ENCODE measurements at places on chromosomes 4 and X.

DNA sequence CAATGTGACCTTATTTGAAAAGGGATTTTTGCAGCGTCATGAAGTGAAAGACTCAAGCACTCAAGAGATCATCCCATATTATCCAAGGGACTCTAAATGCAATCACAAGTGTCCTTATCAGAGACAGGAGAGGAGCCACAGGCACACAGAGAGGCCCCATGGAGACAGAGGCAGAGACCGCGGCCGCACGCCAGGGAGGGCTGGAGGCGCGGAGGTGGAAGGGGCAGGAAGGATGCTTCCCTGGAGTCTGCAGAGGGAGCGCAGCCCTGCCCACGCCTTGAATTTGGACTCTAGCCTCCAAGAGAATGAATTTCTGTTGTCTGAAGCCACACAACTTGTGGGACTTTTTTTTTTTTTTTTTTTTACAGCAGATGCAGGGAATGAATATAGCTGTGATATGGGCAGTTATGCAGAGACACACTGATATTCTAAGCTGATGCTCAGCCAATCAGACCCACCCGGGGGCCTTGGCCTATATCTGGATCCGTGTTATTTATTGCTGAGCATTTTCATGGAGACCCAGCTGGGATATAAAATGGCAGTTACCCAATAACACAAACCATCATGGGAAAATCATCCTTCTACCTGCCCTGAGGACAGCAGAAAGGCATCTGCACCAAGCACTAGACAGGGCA, 244.8 kb upstream of the PSAPL1 start:
- no peak for DNase-seq

DNA sequence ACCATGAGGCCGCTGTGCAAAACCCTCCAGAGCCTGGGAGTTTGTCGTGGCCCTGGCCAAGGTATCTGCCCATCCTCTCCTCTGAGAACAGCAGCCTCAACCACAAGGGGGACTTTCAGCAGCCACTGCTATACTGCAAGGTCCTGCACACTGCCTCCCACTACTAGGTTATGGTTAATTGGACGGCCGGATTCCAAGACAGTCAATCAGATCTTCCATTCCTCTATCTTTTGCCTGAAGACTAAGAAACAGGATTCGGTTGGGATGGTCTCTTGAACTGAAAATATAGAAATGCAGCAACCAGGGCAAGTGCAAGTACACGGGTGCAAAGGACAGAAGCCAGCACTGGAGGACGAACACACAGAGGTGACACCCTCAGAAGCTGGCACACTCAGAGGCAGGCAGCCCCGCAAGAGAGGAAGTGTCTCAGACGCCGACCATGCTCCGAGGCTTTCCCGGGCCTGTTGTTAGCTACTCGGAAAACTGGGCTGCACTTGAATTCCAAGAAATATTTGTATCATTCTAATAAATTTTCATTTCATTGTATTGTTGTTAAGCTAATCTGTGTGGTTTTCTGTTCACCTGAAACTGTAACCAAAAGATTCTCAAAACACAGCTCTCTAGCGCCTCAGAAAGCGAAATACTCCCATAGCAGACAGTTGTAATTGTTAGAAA, 63.3 kb downstream of the AFAP1 start:
- DNase-seq, result no peak

- no peak for DNase-seq
These were observed 17.7 kb downstream of the COL4A6 start for GRCh38 chrX:108420481-108420880.

DNA sequence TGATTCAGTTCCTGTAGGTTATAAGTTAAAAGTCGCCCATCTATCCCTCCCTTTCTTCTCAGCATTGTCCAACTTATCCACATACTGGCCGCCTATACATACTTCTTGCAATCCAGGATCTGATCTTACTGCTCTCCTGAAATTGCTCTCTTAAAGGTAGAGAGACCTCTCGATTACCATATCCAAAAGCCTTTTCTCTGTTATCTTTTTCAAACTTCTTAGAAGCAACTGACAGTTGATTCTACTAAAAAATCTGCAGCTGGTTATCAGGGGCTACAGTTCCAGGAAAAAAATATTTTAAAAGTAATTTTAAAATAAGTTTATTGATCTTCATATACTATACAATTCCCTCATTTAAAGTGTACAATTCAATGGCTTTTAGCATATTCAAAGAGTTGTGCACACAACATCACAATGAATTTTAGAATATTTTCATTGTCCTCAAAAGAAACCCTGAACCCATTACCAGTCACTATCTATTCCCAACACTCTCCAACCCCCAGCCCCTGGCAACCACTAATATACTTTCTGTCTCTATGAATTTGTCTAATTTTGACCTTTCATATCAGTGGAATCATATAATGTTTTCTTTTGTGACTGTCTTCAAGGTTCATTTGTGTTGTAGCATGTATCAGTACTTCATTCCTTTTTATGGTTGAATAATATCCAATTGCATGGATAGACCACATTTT, 102.0 kb downstream of the HDAC8 start:
- DNase-seq, result no peak

DNA sequence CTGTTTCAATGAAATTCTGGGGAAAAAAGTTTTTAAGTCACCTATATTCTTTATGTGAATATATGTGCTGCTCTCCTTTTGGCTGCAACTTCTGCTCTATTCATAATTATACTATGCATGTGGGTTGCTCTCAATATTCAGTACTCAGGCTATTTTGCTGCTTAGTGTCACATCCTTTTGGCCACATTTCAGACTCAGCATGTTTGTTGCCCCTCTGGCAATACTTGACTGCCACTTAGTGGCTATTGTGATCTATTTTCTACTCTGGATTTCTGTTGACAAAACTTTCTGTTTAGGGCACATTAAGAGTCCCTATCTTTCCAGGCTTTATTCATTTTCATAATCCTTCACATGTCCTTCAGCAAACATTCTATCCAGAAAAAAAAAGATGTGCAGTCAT, 15.8 kb upstream of the CT45A1 start:
- DNase-seq, result no peak

DNA sequence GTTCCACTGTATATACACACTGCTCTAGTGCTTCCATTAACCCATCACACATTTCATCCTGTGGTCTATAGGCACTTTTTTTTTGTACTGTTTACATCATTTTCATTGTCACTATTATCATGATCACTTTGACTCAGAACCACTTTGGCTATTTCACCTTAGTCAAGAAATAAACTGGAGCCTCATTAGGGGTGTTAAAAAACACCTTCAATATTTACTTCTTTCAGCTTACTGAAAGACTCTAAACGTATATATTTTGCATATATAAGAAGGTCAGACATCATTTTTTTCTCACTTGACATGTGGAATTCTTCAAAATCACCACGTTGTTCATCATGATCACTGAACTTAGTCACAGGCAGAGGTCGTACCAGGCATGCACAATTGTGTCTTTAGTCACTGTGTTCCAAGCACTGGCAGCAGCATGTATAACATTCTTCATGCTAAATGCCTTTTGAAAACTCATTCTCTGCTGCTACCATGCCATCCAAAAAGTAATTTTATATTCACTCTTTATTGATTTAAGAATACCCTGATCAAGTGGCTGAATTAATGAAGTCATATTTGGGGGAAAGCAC, 229.2 kb upstream of the ARSJ start:
- no peak for DNase-seq

DNA sequence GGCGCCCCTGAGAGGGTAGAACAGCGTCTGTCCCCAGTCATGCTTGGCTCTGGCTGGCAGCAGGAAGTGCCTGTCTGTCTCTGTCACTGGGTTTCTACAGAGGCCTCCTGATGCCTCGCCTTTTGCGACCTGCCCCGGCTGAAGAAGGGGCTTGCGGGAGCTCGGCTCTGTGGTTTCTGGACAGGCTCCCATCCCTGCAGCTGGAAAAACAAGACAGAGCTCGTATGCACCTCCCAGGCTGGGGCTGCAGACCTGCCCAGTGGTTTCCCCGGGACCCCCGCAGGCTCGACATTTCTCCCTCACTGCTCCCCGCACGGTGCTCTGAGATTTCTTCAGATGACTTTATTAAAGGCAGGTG, 57.0 kb upstream of the SORCS2 start:
- peak; percentile 38 for DNase-seq

DNA sequence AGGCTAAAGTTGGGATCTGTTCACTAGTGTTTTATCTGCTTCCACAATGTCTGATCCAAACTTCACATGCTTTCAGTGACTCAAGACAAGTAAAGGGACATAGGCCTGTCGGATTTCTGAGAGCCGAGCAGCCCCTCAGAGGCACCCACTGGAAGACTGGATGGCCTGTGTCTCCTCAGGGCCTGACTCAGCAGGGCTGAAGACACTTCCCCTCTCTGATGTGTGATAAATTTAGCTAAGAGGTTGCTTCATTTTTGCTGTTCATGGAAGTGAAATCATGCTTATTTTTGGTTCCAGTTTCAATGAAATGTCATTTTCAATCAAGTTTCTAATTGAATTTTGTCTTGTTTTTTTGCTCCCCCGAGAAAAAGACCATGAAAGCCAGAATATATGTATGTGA, 93.7 kb downstream of the MXRA5 start:
- DNase-seq, result no peak

DNA sequence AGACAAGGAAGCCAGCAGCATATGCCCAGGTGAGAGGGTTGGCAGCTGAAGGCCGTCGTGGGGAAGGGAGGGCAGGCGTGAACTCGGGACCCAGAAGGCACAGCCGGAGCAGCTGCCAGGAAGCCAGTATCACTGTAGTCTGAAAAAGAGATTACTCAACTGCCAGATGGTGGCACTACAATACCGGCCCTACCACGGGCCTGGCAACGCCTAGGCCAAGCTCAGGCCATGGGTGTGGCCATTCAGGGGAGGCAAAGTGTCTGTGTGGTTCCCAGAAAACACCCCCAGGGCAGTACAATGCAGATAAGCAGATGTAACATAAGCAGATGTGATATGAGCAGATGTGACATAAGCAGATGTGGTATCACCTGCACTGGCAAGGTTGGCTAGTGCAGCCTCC, 236.0 kb downstream of the AFAP1 start:
- DNase-seq, result no peak

DNA sequence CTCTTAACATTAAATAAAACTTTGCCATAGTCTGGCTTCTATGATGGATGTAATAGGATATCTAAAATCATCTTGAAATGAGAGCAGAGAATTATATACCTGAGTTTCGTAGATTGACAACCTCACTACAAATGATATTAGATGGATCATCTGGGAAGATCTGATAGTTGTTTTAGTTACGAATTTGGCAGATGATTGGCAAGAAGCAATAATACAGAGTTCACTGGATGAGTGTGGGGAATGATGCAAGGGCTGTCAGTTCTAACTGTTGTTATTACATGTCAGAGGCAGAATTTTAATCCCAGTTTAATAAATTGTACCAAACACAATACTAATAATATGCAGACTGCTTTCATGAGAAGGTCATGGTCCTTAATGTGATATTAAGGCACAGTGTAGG, 585.2 kb downstream of the TRAM1L1 start:
- no peak for DNase-seq

DNA sequence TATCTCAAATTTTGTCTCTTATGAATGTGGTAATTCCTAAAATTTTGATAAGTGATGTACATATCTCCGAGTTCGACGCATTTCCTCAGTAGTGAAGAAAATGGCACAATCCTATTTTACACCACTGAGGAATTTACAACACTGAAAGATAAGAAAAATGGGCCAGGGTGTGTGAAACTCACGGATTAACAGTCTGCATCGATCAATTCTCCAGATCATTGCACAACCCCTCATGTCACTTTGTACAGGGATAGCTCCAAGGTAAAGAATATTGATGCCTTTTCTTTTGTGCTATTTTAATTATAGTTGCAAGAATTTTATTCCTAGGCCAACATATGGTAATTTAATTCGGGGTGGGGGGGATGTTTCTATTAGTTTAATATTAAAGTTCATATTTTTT, 268.7 kb upstream of the VCX3A start:
- DNase-seq, result no peak

GRCh38 chrX:120727911-120728310, 98.1 kb upstream of the C1GALT1C1 start:
- no peak for DNase-seq

GRCh38 chr4:57195622-57196021, 85.4 kb upstream of the IGFBP7 start:
- DNase-seq, result no peak

DNA sequence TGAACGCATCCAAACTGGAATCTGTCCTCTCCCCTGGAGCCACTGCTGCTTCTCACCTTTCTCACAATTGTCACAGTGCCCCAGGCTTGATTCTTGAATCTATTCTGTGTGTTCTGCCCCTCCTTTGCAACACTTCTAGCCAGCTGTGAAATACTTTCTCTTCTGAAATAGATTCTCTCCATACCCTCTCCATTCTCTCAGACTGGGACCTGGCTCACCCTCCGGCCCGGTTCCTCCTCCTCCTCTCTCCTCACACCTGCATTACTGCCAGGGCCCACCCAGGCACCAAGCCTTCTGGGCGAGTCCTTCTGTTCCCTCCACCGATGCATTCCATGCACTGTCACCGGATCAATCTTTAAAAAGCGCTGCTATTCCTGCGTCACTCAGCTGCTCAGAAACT, 336.1 kb downstream of the UNC5C start:
- no peak for DNase-seq

DNA sequence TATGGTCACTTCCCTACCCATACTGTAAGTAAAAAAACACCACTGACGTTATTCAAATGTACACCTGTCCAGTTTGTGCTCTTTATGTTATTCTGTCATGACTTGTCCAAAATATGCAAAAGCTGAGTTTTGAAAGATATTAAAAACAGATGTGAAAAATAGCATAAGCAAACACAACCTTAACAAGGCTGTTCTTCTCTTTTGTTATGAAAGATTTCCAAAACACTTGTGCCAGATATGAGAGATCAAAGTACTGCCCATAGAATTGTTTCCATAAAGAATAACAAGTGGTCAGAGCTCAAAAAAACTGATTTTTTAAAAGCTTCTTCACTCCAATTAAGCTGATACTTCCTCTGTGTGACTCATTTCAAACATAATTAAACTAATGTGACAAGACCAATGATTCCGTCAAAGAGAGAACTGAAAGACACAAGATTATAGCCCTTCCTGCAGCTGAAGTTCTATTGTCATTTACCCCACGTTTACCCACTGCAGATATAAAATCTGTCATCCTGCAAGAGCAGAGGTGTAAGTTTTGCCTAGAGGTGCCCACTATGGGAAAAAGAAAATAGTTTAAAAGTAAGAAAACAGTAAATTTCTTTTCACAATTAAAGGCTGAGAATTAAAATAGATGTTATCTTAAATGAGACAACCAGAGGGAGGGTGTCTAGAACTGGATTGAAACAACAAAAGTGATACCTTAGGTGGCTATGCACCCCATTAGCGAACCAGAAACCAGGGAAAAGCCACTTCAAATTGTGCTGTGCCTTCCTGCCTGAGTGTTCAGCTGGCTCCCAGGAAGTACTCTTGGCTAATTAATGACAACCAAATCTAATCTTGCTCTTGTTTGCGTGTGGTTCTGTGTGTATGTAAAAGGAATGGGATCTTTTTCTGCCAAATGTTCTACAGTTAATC, 30.1 kb downstream of the RASSF6 start:
- DNase-seq, result no peak

DNA sequence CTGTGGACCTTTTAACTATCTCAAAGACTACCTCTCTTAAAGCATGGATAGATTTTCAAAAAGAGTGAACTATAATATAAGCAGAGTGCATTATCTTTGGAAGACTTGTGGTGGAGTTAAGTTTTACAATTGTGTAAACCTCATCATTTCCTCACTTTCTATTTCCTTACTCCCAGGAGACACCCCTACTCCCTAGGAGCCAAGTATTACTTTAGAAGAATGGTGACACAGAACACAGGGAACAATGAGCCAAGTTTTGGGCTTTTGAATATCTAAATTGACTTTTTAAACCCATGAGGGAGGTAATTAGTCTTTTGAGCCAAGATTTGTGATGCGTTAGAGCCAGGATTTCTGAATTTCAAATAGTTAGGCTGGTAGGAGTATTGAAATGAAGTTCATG, 78.9 kb upstream of the UNC5C start:
- DNase-seq, result no peak

GRCh38 chr4:151614561-151614960, 146.2 kb downstream of the GATB start:
- no peak for DNase-seq

All from urothelium cell line (cell line).